ENCODE measurements at places on chromosomes 12 and 14. TPM values are rescaled to one million over a fixed set of nuclear protein-coding genes. Genes with fewer than 3 reads are reported as not detected.
A peak's percentile ranks its signal among the peaks of the same experiment; 100 is the strongest.

The RIMBP2 gene
- not detected for total RNA-seq

The TBC1D30 gene
- 0.11 TPM for total RNA-seq

- DNase-seq, result no peak
These were observed 43.7 kb upstream of the TRHDE start for GRCh38 chr12:72228424-72228823.

DNA sequence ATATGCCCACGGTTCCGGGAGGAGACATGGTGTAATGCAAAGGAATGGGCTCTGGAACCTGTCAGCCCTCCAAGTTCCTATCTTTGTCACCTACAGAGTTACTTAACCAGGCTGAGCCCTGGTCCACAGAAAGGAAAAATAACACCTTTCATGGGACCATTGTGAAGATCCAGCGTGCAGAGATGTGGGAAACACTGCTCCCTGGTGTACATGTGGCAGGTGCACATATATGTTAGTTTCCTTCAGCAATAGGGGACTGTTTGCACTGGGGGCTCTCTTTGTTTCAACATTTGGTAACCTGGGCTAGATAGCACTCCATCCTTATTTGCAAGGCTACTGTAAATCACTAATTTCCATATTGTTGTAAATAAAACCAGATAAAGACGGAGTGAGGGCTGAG is 72.3 kb downstream of the ANO2 start:
- no peak for DNase-seq

DNA sequence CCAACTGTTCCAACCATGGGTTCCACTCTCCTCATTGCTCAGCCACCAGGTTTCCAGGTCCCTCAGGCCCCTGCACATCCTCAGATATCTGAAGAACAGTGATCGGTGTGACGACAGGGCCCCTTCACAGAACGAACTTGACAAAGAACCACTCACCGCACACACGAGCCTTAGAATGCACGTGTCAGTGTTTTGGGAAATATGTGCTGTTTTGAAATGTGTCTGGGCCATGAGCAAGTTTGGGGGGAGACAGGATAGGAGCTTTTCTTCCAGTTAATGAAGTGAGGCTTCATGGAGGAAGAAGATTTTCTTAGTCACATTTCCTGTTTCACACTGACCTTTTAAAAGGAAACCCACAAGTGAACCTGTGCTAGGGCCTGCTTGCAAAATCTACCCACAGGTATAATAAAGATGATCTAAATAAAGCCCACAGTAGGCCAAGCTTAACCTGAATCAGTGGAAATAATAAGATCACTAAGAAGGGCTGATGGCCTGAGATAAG is 58.6 kb downstream of the ZFP36L1 start:
- DNase-seq, result peak; percentile 57
